ENCODE measurements at places on chromosomes 11 and 22. TPM values are rescaled to one million over a fixed set of nuclear protein-coding genes. Genes with fewer than 3 reads are reported as not detected.

Gene SOX6
- total RNA-seq, result 0.70 TPM

Gene BATF2
- 0.58 TPM for total RNA-seq

Gene NUDT8
- total RNA-seq, result 6.6 TPM

Gene FLRT1
- total RNA-seq, result 0.54 TPM

GRCh38 chr11:590997-591396, 14.7 kb downstream of the PHRF1 start:
- H3K4me3 ChIP-seq, result no peak overlapping the region
- H3K27me3 ChIP-seq, result no peaks in the 10 kb centered on the region
- H3K4me1 ChIP-seq, result no peaks in the 10 kb centered on the region

Measured in GM23338 (cell line).